ENCODE measurements at places on chromosomes 16 and 17.

- DNase-seq = no peak
Measured at GRCh38 chr16:52076801-52077201, 470.1 kb downstream of the TOX3 start.

GRCh38 chr17:48123111-48123510 is 15.5 kb downstream of the SNX11 start:
- no peak for DNase-seq

- DNase-seq = no peak
Measured at GRCh38 chr16:81746566-81746965, 32.5 kb upstream of the PLCG2 start.

- DNase-seq = no peak
Measured at GRCh38 chr16:22284637-22285036, 12.6 kb upstream of the POLR3E start.

DNA sequence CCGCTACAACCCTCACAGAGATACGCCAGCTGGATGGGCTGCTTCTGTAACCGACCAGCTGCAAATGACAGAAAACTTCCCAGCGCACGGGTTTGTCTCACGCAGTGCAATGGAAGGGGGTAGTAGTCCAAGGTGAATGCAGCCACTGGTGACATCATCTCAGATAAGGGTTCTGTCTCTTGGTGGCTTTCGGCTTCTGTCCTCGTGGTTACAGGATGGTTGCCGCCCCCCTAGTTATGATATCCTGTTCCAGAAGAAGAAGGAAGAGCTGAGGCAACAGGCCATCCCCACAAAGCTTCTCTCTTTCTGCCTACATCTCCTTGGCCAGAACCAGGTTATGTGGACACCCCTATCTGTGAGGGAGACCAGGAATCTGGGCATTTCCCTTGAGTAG is 40.3 kb upstream of the BAHCC1 start:
- peak; percentile 90 for DNase-seq

Measured in pancreas (tissue), 10 donors.